ENCODE measurements at places on chromosomes 3 and 15.

DNA sequence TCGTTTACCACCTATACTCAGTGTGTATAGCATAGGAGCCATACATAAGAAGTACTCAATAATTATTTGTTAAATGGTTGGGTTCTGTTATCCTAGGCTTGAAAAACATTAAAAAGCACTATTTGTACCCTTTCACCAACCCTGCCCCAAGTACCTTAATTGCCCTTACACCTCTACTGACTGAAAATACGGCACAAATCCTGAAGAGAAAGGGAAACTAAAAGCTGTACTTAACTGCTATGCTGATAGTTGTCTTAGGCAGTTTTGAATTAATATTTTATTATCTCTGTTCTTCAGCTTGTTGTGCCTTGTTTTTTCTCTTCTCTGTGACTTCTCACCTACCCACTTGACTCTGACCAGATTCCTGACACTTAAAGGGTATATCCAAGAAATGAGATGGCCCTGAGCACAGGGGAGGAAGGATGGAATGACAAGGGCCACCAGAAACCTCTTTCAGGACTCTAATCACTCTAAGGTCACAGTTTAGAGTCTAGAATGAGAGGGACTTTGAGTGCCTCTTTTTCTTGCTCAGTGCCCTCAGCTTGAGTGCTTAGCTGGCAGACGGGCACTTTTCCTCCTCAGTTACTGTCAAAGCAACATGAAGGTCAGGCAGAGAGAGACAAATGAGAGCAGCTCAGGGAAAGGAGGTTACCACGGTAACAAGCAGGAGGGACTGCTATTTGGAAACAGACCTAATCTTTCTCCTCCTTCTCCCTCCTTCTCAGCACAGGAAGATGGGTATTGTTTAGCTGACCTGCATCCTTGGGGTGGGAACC, 136.5 kb downstream of the ZNF609 start:
- DNase-seq: no peak

GRCh38 chr15:62988701-62989100, 53.8 kb upstream of the TPM1 start:
- DNase-seq: no peak

GRCh38 chr3:112856537-112856936, 9.9 kb upstream of the CD200R1L start:
- peak; percentile 9 for DNase-seq

DNA sequence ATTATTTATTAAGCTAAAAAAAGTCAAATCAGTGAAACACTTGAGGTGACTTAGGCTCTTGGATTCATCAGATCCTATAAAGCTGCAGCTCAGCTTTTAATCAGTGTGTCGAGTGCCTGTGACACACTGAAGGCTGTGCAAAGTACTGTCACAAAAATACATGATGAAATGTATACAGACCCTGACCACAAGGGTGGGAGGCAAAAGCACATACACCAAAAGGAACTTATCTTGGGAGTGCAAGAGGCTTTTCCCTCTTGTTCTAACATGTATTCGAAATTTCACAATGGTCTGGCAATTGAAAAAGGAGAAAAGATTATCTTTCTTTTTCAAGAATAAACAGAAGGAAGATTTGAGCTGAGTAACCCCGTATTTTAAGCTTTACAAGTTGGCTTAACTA, 35.9 kb downstream of the VGLL4 start:
- DNase-seq: no peak

GRCh38 chr15:55334371-55334770, 15.3 kb downstream of the PIGB start:
- no peak for DNase-seq

GRCh38 chr3:12194669-12195161, 36.0 kb upstream of the TIMP4 start:
- no peak for DNase-seq

DNA sequence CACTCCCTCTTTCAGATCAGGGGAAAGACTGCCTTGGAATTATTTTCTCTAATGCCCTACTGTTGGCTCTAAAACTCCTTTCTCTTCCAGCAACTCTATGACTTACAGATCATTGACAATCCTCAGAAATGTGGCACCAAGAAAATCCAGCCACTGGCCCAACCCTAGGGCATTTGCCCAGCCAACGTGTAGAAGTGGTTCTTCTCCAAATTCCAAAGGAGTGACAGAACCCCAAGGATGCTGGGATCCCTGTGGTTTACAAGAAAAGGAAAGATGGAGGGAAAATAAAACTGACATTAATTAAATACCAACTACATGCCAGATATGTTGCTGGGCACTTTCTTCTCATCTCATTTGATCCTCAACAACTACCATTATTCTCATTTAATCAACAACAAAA, 216.0 kb downstream of the NTRK3 start:
- DNase-seq: no peak
